ENCODE measurements at places on chromosomes 12 and 14. TPM values are rescaled to one million over a fixed set of nuclear protein-coding genes. Genes with fewer than 3 reads are reported as not detected.

The KCNH3 gene
- not detected for total RNA-seq

The GPR65 gene
- total RNA-seq, result 0.20 TPM

The OR11H6 gene
- not detected for total RNA-seq

The RD3L gene
- not detected for total RNA-seq

The B3GNT4 gene
- total RNA-seq, result 0.20 TPM

The ARHGAP5 gene
- 21.4 TPM for total RNA-seq

Measured in lung microvascular endothelial cell (primary cell).